ENCODE measurements at places on chromosomes 1 and 21.

DNA sequence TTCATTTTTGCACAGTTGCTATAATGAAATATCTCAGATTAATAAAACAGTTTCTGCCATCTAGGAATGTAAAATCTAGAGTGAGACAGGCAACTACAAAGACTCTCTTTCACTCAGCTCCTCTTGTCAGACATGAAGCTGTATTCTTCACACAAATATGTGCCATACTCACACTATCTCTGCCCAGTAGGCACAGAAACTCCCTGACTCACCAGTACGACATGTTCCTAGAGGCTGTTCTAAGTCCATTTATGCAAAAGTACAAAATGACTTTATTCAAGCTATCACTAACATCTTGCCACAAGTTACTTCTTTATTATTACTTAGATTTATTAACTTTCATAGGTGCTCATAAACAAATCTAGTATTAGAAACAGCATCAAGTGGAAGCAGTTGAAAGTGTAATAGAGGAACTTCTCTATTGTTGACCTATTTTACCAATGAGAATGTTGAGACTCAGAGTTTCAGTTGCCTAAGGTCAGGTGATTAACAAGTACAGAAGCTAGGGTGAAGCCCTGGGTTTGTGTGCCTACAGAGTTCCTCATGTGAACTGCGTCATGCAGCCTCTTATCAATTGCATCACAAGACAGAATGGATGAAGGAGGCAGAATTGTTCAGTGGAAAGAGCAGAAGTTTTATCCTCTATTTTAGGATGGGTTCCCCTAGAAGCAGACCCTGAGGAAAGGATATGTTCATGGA, 98.9 kb downstream of the RGS2 start:
- no peak for DNase-seq

GRCh38 chr1:101122452-101123166, 97.0 kb upstream of the DPH5 start:
- no peak for DNase-seq

DNA sequence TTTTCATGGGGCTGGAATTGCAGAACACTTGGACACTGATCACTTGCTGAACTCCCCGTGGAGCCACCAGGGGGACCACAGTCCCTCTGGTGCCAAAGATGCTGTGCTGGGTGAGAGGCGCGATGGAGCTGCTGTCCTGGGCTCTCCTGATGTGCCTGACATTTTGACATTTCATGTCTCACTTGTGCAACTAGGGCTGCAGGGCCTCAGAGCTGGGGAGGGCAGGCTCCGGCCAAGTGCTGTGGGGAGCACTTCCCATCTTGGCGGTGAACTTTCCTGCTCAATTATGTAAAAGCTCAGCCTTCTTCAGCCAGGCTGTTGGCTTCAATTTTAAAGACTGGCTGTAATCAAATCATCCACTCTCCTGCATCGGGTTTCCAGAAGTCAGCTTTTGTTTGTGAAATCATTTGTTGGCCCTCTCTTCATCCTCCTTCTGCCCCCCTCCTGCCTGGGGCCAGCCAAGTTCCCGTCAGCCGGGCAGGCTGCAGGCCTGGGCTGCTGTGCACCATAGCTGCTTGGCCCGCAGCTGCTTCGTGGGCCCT, 36.8 kb downstream of the KCNAB2 start:
- no peak for DNase-seq

DNA sequence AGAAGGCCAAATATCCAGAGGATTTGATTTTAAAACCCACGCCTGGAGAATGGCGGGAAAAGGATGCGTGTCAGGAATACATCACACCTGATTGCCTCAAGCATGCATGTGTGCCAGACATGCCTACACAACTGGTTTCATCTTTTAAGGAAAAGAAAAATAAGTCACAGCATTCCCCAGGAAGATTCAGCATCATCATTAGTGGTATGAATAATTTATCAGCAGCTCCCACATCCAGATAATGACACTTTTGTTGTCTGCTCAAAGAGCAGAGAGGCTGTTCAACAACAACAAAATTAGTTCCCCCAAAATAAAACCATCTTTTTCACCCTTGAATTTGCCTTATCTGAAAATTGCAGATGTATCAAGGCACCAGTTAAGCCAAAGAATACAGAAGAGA, 328.6 kb upstream of the C1orf87 start:
- DNase-seq: no peak

DNA sequence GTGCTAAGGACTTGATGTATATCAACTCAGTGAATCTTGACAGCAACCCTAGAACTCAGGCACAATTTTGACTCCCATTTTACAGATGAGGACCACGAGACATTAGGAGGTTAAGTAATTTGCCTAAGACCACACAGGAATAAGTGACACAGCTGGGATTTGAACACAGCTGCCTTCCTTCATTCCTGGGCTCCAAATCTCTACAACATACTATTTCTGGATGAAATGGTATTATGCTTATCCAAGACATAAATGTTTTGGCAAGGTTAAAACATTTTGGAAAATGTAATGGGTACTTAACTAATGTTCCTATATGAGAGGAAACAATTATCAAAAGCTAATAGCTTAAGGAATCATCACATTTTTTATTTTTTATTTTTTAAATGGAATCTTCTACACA, 4.8 kb downstream of the CLDN8 start:
- no peak for DNase-seq
